Midbrain (tissue), 1 donor: ENCODE measurements at places on chromosomes 16 and 17.

GRCh38 chr16:67327743-67328142, 1.1 kb downstream of the LRRC36 start:
- no peak for DNase-seq

GRCh38 chr17:64747938-64748540, 85.9 kb upstream of the SMURF2 start:
- no peak for DNase-seq

GRCh38 chr17:30203471-30203981, 32.0 kb downstream of the SLC6A4 start:
- DNase-seq = no peak

DNA sequence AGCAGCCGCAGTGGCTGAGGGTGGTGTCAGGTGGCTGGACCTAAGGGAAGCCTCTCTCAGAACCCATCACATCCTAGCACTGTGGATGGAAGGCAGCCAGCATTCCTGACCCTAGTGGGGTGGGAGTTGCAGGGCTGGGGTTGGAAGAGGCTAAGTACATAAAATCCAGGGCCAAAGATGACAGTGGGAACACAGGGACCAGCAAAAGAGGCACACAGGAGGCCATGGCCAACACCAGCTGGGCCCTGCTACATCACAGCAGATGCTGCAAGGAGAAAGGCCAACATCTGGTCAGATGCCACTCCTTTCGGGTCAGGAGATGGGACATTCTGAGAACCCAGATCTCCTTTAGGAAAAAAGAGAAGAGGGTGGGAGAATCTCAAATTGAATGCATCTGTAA, 415.4 kb downstream of the SLC39A11 start:
- DNase-seq = no peak
